A549 treated with GW870086 at 1 μM for 4 hours (cell line): ENCODE measurements at places on chromosomes 5 and 9. TPM values are rescaled to one million over a fixed set of nuclear protein-coding genes. Genes with fewer than 3 reads are reported as not detected.

The GRM6 gene
- not detected in 5 replicates for total RNA-seq

The CDH9 gene
- total RNA-seq, result not detected in 5 replicates

The C9orf57 gene
- total RNA-seq, result not detected in 5 replicates

The MYORG gene
- total RNA-seq, result 3.3 to 5.2 TPM (median 4.6 TPM) in 5 replicates

The EPB41L4A gene
- total RNA-seq, result 2.5 to 2.8 TPM (median 2.6 TPM) in 5 replicates

The NADK2 gene
- total RNA-seq, result 8.4 to 11.9 TPM (median 11.0 TPM) in 5 replicates

The DRD1 gene
- 0.13 to 0.23 TPM (median 0.17 TPM) in 5 replicates for total RNA-seq

The ANKRD34B gene
- total RNA-seq, result 0.05 to 0.12 TPM (median 0.06 TPM) in 4 of 5 replicates, not detected in the other

The FCN2 gene
- total RNA-seq, result not detected in 5 replicates

The DEPDC1B gene
- total RNA-seq, result 14.6 to 18.6 TPM (median 15.0 TPM) in 5 replicates
